ENCODE measurements at places on chromosomes 4 and X.

- no peak for DNase-seq
Observed at GRCh38 chrX:64152857-64153256, 52.7 kb downstream of the AMER1 start.

DNA sequence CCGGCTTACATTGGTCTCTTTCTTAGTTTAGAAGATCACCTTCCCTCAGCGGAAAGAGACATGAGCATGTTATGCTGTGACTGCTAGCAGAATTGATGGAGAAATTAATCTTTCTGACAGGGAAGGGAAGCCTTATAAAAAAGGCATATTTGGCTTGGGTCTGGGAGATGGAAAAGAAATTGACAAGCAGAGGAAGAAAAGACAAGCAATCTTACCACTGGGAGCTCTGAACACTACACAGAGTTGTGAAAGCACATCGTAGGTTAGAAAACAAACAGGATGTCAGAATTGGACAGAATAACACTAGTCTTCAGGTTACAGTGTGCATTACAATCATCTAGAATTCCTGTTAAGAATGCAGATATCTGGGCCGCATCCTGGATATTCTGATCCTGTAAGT lies 1493.8 kb upstream of the IGFBP7 start:
- no peak for DNase-seq

DNA sequence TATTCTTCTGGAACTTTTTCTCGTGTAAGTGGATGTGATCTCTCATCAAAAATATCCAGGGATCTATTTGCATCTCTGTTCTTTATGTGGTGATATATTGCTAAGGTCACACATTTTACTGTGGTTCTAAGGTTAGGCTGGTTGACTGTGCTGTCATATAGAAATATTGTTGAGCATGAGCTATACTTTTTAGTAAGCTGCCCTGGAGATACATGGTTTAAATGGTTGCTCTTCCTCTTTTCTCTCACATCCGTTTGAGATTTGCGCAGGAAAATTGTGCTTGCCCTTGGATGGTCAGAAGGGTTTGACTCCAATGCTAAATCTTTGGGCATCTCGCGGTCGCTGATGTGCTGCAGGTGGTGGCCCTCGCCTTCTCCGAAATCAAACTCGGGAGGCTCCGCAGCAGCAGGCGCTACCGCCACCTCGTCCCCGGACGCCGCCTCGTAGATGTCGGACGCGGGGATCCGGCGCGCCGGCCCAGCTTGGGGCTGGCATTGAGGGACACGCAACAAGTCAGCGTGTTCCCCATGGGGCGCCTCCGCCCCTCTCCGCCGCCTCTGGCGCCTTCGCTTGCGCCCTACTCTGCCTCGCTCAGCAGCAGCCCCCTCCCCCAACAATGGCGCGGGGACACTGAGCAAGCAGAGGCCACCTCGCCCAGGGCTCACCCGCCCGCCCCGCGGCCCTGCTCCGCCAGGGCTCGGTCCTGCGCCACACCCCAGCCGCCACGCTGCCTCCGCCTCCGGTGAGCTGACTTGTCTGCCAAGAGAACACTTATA lies 154.5 kb downstream of the MSN start:
- no peak for DNase-seq

DNA sequence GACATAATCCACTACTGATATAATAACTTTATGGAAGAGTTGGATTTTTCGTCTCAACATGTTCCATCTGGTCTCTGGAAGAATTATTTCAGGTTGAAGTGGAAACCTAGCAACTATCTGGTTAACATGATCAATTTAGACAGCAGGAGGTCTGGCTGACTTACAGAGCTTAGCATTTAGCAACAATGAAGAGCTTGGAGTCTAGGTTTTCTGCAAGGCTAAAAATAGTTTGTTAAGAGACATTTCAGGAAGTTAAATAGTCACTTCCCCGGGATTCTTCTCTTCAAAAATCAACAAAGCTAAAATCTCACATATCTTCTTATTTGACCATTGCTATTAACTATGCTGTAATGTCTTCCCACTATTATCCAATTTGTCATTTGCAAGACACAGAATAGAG lies 418.6 kb upstream of the DIPK2B start:
- no peak for DNase-seq

GRCh38 chr4:125773931-125774330 lies 459.2 kb downstream of the FAT4 start:
- no peak for DNase-seq

DNA sequence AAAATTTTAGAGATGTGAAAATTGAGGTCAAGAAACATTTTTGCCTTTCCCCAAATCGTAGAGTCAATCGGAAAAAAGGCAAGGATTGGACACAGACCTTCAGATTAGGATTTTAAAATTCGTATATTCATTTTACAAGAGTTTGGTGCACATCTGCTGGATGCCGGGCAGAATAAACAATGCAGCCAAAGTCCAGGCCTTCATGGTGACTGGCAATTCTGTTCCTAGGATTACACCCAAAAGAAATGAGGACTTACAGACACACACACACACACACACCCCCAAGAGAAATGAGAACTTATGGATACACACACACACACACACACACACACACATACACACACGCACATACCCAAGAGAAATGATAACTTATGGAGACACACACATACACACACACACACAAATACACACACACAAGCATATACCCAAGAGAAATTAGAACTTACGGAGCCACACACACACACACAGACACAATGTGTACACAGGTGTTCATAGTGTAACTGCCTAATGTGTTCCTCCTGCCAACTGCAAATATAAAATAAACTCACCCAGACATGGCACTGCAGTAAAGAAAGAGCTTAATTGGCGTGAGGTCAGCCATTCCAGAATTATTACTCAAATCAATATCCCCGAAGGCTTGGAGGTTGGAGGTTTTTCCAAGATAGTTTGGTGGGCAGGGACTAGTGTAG lies 165.7 kb upstream of the STS start:
- no peak for DNase-seq

GRCh38 chr4:8671712-8672290 lies 79.2 kb downstream of the CPZ start:
- no peak for DNase-seq

- no peak for DNase-seq
Observed at GRCh38 chrX:13697976-13698375, 9.0 kb downstream of the RAB9A start.

DNA sequence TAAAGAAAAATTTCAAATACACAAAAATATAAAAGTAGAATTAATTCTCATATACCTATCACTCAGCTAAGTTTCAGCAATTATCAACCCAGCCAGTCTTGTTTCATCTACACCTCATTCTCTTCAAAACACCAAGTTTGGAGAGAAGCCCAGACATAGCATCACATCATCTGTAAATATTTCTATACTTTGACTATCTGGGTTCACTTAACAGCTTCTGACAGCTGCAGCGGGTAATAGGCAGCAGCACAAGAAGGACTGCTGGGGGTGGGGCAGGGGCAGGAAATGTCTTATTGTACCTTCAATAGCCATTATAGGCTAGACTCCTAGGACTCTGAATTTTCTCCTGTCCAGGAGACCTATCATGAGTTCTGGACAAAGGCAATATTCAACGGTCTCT lies 54.1 kb downstream of the PHF8 start:
- DNase-seq, result no peak

All from vagina (tissue), 2 donors.